ENCODE measurements at places on chromosomes 7 and 10.
A peak's percentile ranks its signal among the peaks of the same experiment; 100 is the strongest.

- peak; percentile 23 for DNase-seq
Observed at GRCh38 chr7:129466796-129467195, 32.6 kb downstream of the STRIP2 start.

GRCh38 chr10:102850025-102850518, 4.0 kb upstream of the BORCS7 start:
- no peak for DNase-seq

DNA sequence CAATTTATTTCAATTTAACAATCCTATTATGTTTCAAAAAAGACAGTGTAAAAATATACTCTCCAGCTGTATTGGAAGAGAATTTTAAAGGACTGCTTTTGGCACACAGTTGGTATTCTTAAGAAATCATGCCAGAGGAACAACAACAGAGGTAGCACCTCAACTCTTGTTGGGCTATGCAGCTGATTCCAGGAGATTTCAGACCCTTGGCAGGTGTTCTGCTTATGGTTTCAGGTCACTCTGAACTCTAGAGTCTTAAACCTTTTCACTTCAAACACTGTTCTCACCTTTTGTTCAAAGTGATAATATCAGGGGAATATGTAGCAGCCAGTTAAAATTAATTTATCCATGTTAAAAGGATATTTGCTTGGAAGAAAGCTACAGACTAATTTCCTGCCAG, 160.1 kb downstream of the PFKFB3 start:
- DNase-seq, result no peak

GRCh38 chr7:70595755-70596597, 536.0 kb upstream of the GALNT17 start:
- DNase-seq, result no peak

DNA sequence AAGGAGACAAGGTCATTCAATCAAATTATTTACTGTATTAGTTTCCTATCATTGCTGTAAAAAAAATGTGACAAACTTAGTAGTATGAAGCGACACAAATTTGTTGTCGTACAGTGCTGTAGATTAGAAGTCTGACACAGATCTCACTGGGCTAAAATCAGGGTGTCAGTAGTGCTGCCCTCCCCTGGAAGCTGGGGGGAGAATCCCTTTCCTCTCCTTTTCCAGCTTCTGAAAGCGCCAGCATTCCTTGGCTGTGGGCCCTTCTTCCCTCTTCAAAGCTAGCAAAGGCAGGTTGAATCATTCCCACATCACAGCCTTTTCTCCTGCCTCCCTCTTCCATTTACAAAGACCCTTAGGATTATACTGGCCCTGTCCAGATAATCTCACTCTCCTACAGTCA, 28.0 kb downstream of the VPS41 start:
- DNase-seq, result peak; percentile 26

DNA sequence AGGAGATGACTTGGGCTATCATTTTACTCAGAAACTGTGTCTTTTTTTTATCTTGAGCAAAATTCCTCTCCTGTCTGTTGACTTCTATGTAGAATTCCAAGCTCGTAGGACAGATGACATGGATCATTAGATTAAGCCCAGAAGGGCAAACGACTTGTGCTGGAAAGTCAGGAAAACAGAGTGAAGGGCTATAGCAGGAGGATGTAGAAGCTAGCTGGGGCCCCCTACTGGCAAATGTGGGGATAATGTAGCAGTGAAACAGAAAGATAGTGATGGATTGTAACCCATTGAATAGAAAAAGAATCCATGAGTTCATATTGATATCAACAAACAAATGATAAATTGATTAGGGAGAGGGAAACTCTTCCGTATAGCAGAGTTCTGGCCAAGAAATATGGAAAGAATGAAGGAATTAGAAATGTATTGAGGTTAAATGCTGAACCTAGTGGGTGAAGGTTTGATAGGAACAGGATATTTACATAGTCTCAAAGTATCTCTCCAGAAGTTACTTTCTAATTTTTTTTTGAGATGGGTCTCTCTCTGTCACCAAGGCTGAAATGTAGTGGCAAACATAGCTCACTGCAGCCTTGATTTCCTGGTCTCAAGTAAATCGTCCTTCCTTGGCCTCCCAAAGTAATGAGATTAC, 103.6 kb downstream of the LYZL1 start:
- peak; percentile 40 for DNase-seq

GRCh38 chr7:50153148-50153547, 60.1 kb upstream of the ZPBP start:
- DNase-seq, result no peak

DNA sequence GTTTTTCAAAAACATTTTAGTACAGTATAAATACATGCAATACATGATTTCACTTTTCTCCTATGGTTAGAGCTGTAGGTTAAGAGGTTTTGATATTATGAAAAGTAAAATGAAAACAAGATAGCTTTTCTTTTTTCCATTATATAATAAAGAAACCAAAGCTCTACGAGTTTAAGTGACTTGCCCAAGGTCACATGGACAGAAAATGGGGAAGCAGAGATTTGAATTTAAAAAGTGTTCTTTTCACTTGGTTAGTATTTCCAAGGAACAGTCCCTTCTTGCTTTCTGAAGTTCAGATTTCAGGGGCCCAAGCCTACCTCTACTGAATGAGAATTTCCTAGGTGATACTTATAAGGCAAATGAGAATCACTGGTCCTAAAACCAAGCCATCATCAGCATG, 13.2 kb upstream of the MAP3K8 start:
- no peak for DNase-seq

GRCh38 chr7:107046491-107047259, 2.2 kb downstream of the PRKAR2B start:
- no peak for DNase-seq

DNA sequence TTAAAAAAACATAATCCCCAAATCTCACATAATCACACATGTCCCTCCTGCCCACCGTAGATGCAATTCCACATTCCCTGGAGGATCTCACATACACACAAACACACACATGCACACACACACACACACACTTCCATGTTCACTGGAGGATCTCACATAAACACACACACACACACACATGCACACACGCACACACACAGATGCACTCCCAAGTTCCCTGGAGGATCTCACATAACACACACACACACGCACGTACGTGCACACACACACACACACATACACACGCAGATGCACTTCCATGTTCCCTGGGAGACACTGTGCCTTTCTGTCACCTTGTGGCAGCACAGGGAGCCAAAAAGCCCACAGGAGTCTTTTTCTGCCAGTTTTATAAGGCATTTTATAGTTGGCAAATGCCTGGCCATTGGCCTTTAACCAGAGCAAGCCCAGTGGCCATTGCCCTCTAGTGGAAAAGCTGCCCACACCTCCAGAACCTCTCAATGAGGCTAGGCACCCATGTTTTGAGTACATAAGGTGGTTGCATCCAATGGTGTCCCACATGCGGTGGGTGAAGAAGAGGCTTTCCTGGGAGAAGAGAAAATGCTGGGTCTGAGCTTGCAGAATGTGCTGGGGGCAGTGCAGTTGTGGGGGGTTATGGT, 115.4 kb upstream of the ACBD5 start:
- DNase-seq, result no peak

DNA sequence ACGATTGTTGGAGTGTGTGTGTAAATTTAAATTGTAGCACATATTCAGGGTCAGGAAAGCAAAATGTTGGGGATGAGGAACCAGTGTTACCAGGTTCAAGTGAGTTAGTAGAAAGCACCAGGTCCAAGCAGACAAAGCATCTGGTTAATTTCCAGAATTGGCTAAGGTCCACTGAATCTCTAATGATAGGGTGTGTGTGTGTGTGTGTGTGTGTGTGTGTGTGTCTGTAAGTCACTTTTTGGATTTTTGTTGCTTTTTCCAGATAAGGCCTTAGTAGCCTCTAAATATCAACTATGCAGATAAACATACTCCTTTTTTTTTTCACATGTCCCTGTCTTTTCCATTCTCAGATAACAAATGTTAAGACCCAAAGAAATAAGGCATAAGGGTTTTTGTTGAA, 36.6 kb upstream of the FMC1 start:
- DNase-seq, result no peak

GRCh38 chr10:13448216-13448615, 80.6 kb downstream of the BEND7 start:
- DNase-seq, result no peak

Data from fibroblast of upper back skin (primary cell).